ENCODE measurements at places on chromosomes 5 and 9.

- no peak for DNase-seq
Observed at GRCh38 chr9:119793218-119793617, 424.0 kb upstream of the BRINP1 start.

- DNase-seq = no peak
Observed at GRCh38 chr5:71697967-71698366, 21.1 kb upstream of the CARTPT start.

- no peak for DNase-seq
Observed at GRCh38 chr5:10266137-10266536, 16.1 kb downstream of the CCT5 start.

- DNase-seq = no peak
Observed at GRCh38 chr9:126488881-126489404, 124.8 kb upstream of the LMX1B start.
